Anterior cingulate cortex (tissue), 58 donors: ENCODE measurements at places on chromosomes 5 and 9.

DNA sequence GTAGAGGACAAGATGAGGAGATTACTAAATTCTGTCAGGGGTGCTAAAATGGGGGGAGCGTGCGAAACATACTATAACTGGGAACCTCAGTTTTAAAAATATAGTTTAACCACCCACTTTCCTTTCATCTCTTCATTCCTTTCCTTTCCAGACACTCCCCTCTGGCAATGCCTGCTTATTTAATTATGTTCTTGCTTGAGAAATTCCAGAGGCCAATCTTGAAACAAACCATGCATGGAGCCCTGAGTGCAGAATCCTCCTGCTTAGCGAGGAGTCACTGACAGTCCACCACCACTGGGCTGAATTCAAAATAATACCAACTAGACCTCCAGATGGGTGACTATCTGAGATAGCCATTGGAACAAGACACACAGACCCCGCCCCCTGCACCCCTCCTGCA lies 29.7 kb upstream of the C9orf72 start:
- DNase-seq: no peak

GRCh38 chr9:79604149-79604548 lies 32.4 kb downstream of the TLE4 start:
- no peak for DNase-seq

GRCh38 chr9:123312306-123312877 lies 43.6 kb upstream of the CRB2 start:
- no peak for DNase-seq

DNA sequence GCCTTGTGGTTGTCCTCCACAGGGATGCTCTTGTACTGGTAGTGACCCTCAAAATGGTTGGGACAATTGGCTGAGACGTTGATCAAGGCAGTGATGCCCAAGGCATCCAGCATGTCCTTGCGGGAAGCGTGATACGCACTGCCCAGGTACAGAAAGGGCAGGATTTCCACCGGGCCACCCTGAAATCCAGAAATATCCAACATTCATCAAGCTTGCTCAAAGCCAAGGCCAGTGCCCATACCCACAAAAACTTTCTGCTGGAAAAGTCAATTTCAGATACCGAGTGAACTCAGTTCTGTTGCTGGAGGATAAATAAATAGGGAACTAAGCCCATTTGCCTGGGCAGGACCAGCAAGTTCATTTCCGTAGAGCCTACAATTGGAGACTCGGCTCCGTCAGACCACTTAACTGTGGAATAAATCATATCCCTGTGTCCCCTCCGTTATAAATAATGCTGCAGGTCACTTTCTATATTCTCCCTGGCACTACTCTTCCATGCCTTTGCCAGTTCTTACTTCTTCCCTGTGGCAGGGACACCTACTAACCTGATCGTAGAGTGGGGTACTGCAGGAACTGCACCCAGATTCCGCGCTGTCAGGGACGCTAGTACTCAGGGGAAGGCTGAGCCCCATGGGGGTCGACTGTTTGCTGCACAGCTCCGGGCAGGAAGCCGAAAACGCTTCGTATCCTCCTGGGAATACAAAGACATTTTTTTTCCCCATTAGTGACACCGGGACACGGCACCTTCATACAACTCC lies 1.2 kb downstream of the DUSP1 start:
- peak; percentile 37 for DNase-seq

DNA sequence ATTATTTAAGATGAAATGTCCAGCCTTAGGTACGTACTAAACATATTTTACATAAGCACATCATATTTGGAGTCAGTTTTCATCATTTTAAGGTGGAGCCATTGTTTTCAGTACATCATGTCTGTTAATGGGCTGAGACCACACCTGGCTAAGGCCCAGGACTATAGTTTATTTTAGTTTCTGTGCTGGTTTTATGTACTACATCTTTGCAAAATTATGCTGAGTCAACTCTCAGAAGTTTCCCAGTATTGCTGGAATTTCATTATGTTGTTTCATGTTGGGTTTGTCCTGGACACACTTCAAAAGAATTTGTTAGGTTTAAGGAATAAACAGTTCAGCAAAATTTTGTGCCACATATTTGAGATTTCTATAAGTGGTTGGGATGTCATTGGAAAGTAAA lies 171.2 kb downstream of the CCDC171 start:
- no peak for DNase-seq

DNA sequence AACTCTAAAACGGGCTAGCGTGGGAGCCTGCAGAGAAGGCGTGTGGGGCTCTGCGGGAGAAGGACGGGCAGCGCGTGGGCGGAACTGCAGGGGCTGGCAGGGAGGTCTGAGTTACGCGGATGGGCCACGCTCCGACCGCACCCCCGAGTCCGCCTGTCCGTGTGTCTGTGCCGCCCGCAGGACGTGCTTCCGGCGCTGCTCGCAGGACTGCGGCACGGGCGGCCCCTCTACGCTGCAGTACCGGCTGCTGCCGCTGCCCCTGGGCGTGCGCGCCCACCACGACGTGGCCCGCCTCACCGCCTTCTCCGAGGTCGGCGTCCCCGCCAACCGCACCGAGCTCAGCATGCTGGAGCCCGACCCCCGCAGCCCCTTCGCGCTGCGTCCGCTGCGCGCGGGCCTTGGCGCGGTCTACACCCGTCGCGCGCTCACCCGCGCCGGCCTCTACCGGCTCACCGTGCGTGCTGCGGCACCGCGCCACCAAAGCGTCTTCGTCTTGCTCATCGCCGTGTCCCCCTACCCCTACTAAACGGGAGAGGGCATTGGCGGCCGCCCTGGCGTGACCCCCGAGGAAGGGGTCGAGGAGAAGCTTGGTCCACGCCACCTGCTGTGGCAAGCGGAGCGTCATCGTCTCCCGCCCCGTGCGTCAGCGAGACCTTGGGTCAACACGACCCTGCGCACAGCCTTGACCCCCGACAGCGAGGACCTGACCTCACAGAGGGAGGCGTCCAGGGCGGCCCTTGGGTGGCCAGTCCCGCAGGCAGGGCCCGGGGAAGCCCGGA lies 11.4 kb upstream of the ASS1 start:
- DNase-seq: no peak

GRCh38 chr5:135484674-135485086 lies 32.5 kb upstream of the TIFAB start:
- no peak for DNase-seq

GRCh38 chr9:113548221-113549041 lies 84.9 kb downstream of the RGS3 start:
- peak; percentile 23 for DNase-seq

DNA sequence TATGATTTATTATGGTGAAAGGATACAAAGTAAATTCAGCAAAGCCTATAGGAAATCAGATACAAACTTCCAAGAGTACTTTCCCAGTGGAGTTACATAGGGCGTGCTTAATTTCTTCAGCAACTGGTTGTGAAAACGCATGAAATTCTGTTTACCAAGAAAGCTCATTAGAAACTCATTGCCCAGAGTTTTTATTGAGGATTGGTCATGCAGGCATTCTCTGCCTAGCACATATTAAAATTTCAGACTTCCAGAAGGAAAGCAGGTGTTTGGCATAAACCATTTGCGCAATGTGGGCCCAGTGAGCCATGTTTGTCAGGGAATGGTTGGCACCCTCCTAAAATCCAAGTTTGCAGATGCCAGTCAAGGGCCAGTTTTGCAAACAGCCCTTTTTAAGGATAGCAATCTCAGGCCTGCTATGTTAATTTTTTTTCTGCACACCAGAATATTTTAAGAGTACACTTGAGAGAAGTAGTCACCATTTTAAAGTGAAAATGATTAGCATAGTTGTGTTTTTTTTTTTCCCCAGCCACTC lies 311.1 kb upstream of the CHD1 start:
- no peak for DNase-seq

DNA sequence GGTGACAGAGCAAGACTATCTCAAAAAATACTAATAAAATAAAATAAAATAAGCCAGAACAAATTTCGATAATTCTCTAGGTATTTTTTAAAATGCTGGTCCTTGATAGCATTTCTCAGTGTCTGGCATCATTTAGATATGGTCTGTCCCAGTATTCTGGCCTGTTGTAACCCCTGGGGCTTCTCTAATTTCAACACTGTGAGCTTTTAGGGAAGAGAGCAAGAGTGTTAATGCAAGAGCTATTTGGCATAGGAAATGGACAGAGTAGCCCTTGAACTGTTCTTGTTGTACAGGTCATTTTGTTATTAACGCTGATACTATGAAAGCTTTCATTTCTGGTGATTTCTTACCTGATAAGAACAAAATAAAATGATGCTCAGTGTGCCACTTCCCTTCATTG lies 112.2 kb upstream of the ZNF608 start:
- DNase-seq: no peak

- DNase-seq: no peak
Observed at GRCh38 chr5:17343675-17344074, 126.2 kb downstream of the BASP1 start.

DNA sequence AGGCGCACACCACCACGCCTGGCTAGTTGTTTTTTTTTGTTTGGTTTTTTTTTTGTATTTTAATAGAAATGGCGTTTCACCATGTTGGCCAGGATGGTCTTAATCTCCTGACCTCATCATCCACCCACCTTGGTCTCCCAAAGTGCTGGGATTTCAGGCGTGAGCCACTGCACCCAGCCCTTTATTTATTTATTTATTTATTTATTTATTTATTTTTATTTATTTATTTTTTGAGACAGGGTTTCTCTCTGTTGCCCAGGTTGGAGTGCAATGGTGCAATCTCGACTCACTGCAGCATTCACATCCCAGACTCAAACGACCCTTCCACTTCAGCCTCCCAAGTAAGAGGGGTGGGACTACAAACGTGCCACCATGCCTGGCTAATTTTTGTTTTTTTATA lies 63.0 kb upstream of the ADAMTSL1 start:
- DNase-seq: no peak

GRCh38 chr5:122835681-122836080 lies 9.7 kb upstream of the SNX24 start:
- DNase-seq: no peak

DNA sequence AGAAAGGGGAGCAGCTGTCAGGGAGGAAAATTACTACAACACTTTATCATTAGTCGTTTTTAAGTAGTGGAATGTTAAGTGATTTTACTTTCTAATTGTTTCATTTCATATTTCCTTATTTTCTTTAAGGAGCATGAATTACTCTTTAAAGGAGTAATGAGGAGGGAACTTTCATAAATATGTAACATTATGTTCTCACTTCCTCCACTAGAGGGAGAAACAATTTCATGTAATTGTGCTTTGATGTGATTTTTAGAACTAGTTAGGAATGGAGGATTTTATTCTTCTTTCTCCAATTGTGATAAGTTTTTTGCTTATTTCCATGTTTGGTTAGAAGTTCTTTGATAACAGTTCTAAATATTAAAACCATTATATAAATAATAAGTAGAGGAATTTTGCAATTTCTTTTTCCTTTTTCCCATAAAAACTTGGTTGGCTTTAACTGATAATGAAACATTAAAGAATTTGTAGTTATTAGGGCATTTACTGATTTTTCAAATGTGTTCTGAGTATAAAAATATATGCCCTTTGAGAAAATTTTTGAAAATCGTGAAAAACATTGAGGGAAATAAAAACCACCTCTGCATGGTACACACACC lies 25.6 kb downstream of the CEP78 start:
- no peak for DNase-seq

GRCh38 chr9:112493393-112494137 lies 6.9 kb downstream of the KIAA1958 start:
- no peak for DNase-seq

DNA sequence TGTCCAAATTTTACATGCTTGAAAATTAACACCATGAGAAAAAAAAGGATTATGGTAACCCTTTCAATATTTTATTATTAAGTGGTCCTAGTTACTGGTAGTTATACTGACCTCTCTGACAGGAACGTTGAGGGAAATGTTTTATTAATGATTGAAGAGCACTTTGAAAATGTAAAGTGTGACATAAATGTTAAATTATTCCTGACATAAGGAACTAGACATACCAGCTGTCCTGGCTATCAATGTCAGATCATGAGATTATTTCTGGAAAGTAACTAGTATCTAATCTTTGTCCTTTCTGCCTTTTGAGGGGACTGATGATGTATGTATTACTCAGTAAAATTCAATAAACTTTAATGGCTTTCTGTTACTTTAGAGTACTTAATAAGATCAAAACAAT lies 1538.5 kb upstream of the CDH6 start:
- no peak for DNase-seq

DNA sequence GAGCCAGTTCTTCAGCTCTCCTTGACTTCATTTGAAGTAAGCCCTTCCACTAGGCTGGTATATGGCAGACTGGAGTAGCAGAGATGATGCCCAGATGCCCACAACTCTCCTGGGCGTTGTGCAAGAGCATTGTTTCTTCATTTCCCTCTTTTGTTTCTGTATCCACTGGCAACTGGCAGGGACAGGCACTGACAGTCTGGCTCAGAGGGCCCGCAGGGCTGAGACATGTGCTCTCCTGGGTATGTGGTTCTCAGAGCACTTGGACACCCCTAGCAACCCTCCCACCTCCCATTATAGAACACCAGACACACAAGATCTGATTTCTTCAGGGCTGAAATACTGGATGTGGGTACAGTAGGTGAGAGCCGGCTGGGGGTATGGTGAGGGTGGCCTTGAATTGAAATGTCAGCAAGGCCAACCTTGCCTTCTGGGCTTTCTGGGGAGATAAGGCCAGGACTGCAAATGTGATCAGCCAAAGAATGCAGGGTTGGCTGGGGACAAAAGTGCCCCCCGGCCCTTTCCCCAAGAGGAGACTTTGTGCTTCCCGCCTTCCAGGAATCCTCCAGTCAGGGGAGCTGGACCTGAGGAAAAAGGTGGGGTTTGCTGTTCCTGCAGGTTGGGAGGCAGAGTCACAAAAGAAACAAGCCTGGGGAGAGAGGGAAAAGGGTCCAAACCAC lies 28.6 kb upstream of the CTNNA1 start:
- DNase-seq: no peak

DNA sequence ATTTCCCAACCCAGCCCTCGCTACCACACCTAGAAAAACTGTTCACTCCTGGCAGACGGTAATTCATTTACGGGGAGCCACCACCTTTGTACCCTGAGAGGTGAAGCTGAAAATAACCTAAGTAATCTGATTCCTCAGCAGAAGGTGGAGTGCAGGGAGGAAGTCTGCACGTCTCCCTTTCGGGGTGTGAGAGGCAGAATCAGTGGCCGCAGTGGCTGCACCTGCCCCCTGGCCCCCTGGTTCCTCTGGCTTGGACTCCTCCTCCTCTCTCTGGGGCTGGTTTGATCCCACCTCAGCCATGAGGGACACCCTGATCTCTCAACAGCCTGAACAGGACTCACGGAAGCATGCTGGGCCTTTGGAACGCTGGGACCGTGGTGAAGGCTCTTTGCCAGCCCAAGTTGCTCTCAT lies 10.5 kb downstream of the TMEM174 start:
- DNase-seq: no peak

DNA sequence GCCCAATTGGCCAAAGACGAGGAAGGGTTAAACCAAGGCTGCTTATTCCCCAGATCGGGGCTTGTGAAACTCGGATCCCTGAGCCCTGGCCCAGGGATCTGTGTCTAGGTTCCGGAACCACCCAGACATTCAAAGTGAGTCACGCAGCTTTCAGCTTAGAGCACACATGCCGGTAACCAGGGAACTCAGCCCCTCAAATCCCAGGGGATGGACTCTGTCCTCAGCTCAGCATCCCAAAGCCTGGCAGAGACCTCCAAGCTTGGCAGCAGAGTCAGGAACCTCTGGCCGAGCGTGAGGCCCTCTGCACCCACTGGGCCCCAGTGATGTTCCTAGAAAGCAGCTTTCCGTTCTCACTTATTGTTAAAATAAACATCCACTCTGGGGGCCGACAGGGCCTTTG lies 5.1 kb downstream of the PNPLA7 start:
- no peak for DNase-seq
